Type B pancreatic cell (in vitro differentiated cells): ENCODE measurements at places on chromosomes 2 and 18.

DNA sequence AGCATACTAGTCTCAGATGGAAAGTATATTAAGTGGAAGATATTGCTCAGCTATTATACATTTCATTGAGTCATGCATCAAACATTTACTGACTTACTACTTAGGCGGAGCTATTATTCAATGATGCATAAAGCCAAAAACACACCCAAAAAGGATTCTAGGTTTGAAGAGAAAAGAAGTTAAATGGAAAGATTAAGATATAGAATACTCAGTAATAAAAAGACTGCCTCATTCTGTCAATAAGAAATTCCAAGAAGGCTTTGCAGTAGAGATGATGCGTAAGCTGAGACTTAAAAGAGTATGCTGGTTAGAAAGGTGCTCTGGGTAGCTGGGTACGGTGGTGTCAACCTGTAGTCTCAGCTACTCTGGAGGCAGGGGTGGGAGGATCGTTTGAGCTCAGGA lies 27.6 kb downstream of the STK17B start:
- DNase-seq = no peak

DNA sequence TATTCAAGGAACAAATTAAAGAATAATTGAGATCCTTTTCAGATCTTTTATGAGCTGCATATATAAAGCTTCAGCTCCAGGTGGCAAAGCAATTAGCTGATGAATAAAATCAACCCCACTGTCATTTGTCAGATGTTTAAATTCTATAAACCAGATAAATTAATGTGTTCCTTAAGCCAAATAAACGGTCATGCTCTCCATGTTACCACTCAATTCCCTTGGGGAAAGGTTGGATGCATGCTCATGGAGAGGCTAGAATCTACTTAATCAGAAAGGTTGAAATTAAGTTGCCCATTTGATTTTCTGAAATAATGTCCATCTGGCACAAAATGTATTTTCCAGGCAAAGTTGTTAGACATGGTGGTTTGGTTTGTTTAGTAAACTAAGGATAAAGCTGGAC lies 282.5 kb upstream of the SPRED2 start:
- no peak for DNase-seq

GRCh38 chr18:58290116-58290695 lies 246.2 kb downstream of the NEDD4L start:
- DNase-seq = no peak

DNA sequence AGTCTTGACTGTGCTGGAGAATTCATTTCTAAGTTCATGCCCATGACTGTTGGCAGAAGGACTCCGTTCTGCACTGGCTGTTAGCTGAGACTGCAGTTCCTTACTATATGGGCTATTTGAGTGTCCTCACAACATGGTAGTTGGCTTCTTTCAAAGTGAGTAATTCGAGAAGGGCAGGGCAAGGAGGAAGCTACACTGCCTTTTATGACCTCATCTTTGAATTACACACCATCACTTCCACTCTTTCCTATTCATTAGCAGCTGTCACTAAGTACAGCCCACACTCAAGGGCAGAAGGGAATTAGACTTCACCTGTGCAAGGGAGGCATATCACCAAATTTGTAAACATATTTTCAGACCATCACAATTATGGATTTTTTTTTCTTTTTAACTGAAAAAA lies 55.9 kb upstream of the EPAS1 start:
- DNase-seq = no peak

DNA sequence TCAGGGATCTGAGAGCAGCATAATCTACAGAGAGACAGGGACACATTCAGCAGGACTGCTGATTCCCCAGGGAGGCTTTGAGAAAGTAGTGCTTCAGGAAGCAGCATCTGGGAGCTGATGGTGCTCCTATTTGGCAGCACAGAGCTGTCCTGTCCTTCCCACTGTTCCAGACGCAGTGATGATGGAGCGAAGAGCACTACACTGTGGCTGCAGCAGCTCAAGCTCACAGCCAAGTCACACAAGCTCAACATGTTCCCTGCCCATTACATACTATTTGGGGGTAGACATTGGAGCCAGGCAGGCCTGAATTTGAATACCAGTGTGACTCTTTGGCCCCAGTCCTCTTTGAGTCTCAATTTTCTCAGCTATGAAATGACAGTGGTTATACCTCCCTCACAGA lies 15.2 kb upstream of the GALM start:
- no peak for DNase-seq
